ENCODE measurements at places on chromosomes 4 and X.

- DNase-seq, result no peak
Measured at GRCh38 chr4:76897536-76898384, at the start of gene SOWAHB. Gene SOWAHB, minus strand, starts transcription at chr4:76898144. Its CDS starts 295 bp downstream, at chr4:76897849.

DNA sequence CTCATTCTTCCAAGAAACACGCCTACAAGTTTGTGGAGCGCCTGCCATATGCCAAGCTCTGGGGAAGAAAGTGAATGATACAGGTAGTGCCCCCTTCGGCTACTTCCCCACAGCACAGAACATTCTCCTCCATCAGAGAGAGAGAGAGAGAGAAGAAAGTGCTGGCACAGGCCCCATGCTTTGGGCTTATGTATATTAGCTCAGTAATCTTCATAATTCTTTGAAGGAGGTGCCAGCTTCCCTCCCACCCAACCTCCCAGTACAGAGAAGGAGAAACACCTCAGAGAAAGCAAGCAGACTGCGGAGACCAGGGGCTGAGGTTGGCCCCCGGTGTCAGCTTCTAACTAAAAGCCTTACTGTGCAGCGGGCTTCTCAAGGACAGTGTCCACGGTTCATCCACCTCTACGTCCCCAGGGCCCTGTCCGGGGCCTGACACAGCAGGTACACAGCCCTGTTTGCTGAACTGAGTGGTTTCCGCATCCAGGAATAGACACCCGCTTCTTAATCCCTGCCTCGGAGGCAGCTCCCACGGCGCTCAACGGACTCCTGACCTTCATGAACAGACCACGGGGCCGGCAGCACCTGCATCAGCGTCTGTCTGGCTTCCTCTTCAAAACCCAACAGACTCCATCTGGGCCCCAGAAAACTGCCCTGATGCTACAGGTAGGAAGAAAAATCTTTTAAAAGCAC is 50.2 kb downstream of the JAKMIP1 start:
- DNase-seq, result no peak

- no peak for DNase-seq
Measured at GRCh38 chrX:69429339-69430015, 74.6 kb upstream of the NALF2 start.

GRCh38 chr4:124061413-124061812 is 651.1 kb downstream of the ANKRD50 start:
- no peak for DNase-seq

GRCh38 chr4:82523179-82523578 is 38.6 kb downstream of the TMEM150C start:
- DNase-seq, result no peak

DNA sequence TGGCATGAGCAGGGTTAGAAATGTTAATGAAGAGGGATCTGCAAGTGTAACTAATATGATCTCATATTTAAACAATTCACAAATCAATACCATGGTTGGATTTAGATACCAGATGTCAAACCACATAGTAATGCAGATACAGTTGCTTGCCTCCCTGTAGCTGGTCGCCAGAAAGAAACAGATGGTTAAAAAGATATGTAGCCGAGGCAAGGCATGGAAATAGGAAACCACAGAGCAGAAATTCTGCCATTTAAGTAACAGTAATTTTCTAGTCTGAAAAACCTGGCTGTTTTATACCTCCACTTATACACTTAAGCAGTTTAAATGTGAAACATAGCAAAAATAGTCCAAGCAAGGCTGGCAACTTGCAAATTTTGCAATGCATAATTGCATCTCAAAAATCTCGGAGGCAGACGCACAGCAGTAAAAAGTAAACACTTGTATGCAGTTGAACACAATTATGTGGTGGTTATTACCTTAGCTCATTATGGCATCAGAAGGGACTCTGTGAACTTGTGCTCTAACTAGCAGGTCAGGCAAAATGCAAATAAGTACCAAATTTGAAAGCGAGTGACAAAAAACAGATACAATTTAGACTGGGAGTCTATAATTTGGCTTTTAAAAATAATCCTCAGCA is 126.8 kb downstream of the NAA11 start:
- DNase-seq, result no peak

- no peak for DNase-seq
Measured at GRCh38 chr4:144179152-144179739, 38.7 kb upstream of the GYPA start.

- DNase-seq, result no peak
Measured at GRCh38 chrX:13418126-13419097, 98.6 kb upstream of the ATXN3L start.

DNA sequence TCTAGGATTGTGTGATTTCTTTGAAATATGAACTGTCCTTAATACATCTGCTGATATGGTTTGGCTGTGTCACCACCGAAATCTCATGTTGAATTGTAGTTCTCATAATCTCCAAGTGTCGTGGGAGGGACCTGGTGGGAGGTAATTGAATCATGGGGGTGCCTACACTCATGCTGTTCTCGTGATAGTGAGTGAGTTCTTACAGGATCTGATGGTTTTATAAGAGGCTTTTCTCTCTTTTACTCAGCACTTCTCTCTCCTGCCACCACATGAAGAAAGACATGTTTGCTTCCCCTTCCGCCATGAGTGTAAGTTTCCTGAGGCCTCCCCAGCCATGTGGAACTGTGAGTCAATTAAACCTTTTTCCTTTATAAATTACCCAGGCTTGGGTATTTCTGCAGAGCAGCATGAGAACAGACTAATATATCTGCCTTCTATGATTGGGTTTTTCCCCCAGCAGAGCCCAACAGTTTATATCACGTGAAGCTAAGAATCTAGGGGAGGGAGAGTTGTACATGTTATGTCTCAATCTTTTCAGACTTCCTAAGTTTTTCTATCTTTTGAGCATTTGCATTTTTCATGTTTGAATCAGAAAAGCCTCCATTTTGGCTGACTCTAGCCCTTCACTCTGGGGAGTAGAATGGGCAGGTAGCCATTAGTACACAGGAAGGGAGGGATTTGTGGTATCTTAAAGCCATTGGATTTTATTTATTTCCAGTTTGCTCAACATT is 58.9 kb downstream of the PLAC1 start:
- DNase-seq, result peak; percentile 39

GRCh38 chr4:152896811-152897210 is 39.3 kb upstream of the FHDC1 start:
- no peak for DNase-seq

- DNase-seq, result no peak
Measured at GRCh38 chr4:36196145-36196913, 48.0 kb downstream of the ARAP2 start.

DNA sequence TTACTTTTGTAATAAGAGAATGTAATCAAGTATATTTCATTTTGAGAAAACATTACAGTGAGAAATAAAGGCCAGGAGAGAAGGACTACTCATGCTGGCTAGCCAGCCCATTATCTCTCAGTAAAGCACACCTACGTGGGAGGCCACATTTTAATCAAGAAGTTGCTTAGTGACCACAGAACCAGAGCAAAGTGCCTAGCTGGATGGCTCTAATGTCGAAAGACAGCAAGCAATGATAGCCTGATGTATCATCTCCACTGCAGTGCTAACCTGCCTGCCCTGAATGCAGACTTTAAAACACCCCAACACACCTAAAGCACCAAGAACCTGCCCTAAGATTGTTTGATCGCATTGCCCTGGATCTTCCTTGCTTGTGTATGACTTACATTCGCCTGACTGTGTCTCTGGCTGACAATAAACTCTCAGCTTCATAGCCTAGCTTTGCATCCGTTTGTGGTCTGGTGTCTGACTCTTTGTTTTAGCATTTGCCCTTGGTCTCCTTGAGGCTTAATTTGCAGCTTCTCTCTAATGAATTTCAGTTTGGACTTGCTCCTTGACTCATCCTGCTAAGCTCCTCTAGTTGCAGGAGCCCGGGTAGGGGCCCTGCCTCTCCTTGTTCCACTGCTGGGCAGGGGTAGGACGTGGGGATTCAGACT is 31.4 kb upstream of the SOWAHD start:
- no peak for DNase-seq

DNA sequence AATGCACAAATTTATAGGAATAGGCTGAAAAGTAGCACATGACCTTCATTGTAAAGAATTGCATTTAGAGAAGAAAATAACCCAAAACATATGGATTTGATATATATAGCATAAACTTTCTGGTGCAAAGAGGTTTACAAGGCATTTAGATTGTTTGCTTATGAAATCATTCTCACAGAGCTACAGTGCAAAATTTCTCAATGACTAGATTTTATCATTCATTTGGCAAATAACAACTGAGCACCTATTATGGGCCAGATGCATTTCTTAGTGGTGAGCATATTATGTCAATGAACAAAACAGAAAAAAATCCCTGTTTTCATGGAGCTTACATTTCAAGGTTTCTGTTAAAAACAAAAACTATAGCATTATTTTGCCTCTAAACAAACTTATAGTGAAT is 34.1 kb upstream of the TNIP3 start:
- DNase-seq, result no peak

Measured in stimulated activated CD4-positive, alpha-beta T cell treated with anti-CD3 and anti-CD28 coated beads, Interleukin-15, amount 100 ng/mL, for 48 hours (primary cell).